ENCODE measurements at places on chromosomes 7 and 10. TPM values are rescaled to one million over a fixed set of nuclear protein-coding genes. Genes with fewer than 3 reads are reported as not detected.

DNA sequence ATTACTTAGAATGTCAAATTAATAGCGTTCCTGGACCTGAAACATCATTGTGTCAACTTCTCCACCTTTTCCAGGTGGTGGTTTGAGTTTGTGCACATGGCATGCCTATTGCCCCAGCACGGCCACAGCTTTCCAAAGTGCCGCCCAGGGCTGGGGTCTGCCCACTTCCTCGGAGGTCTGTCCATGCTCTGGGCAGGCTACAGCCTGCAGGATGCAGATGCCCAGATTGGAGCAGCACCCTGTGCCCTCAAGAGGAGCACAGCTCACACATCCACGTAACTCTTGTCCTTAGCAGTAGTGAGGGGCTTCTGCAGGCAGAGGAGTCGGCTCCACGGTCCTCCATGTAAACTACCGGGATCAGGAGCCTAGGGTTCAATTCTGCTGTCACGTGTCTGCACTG lies 238.6 kb downstream of the EBF3 start:
- no peak overlapping the region for H3K4me3 ChIP-seq
- H3K36me3 ChIP-seq, result no peaks in the 10 kb centered on the region
- H3K4me1 ChIP-seq, result no peaks in the 10 kb centered on the region
- H3K27me3 ChIP-seq, result no peaks in the 10 kb centered on the region
- no peak for DNase-seq
- H3K27ac ChIP-seq, result no peak overlapping the region

- no peaks in the 10 kb centered on the region for H3K4me1 ChIP-seq
- no peak overlapping the region for H3K27ac ChIP-seq
- no peaks in the 10 kb centered on the region for H3K27me3 ChIP-seq
- no peak for DNase-seq
Measured at GRCh38 chr10:9038146-9038714, 983.7 kb downstream of the GATA3 start.

DNA sequence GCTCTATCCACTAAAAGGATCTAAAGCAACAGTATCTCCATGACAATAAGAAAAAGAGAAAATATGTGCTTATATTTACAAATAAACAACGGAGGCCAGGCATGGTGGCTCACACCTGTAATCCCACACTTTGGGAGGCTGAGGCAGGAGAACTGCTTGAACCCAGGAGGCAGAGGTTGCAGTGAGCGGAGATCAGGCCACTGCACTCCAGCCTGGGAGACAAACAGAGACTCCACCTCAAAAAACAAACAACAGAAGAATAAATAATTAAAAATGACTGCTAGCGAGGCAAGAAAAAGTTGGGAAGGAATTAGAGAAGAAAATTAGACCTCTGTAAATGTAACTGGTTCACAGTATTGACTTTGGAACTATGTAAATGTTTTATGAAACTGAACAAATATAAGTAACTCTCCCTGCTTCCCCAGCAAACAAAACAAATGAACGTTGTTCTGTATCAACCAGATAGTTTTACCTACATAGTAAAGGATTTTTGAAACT lies 17.1 kb downstream of the TRIM24 start:
- no peaks in the 10 kb centered on the region for H3K27me3 ChIP-seq
- no peak overlapping the region for H3K27ac ChIP-seq
- no peak for DNase-seq
- peaks cover 20% of the 10 kb centered on the region for H3K4me1 ChIP-seq
- no peak overlapping the region for H3K4me3 ChIP-seq
- H3K36me3 ChIP-seq, result no peaks in the 10 kb centered on the region

Gene CYP2C19
- not detected for polyA plus RNA-seq

Gene MYO3A
- polyA plus RNA-seq, result not detected

Gene STK31
- polyA plus RNA-seq, result 0.15 TPM

All from CD8-positive, alpha-beta memory T cell (primary cell).